ENCODE measurements at places on chromosomes 12 and 14. TPM values are rescaled to one million over a fixed set of nuclear protein-coding genes. Genes with fewer than 3 reads are reported as not detected.

The GLT1D1 gene
- 13.1 TPM for total RNA-seq

The KCNJ8 gene
- total RNA-seq = 44.2 TPM

The SIX4 gene
- total RNA-seq = 0.93 TPM

The AQP6 gene
- not detected for total RNA-seq

The TMPO gene
- total RNA-seq = 74.7 TPM

The LRTM2 gene
- total RNA-seq = not detected

The CCDC177 gene
- total RNA-seq = not detected

The RNASE1 gene
- total RNA-seq = 5.8 TPM

The ARF6 gene
- total RNA-seq = 56.2 TPM

The TDRD9 gene
- total RNA-seq = 1.0 TPM

The MUCL1 gene
- not detected for total RNA-seq

The CCDC175 gene
- total RNA-seq = not detected

The SLC4A8 gene
- 0.75 TPM for total RNA-seq

The RFX4 gene
- total RNA-seq = not detected

The ZC2HC1C gene
- total RNA-seq = 0.56 TPM

The ESR2 gene
- total RNA-seq = 0.08 TPM

The CLEC12A gene
- total RNA-seq = 3.4 TPM

The TSHR gene
- total RNA-seq = not detected

The HAL gene
- total RNA-seq = 125 TPM

The CLEC4C gene
- 0.33 TPM for total RNA-seq

The TXNRD1 gene
- total RNA-seq = 70.8 TPM

The INHBC gene
- 2.8 TPM for total RNA-seq

The ACSM4 gene
- not detected for total RNA-seq

The CMKLR1 gene
- 7.4 TPM for total RNA-seq

The FAM181A gene
- total RNA-seq = not detected

The KRT3 gene
- not detected for total RNA-seq

The SLCO1B1 gene
- 170 TPM for total RNA-seq

The OTUB2 gene
- 0.28 TPM for total RNA-seq

All from liver (tissue), 10 donors.